H9 (cell line): ENCODE measurements at places on chromosomes 16 and 17. TPM values are rescaled to one million over a fixed set of nuclear protein-coding genes. Genes with fewer than 3 reads are reported as not detected.

The MYH13 gene
- total RNA-seq: not detected in 2 replicates

The CHST6 gene
- total RNA-seq: 20.7 and 20.8 TPM in 2 replicates

The ETV4 gene
- 74.4 and 78.4 TPM in 2 replicates for total RNA-seq

The CCL17 gene
- total RNA-seq: not detected in 2 replicates

The CASKIN1 gene
- total RNA-seq: 7.9 and 9.3 TPM in 2 replicates

DNA sequence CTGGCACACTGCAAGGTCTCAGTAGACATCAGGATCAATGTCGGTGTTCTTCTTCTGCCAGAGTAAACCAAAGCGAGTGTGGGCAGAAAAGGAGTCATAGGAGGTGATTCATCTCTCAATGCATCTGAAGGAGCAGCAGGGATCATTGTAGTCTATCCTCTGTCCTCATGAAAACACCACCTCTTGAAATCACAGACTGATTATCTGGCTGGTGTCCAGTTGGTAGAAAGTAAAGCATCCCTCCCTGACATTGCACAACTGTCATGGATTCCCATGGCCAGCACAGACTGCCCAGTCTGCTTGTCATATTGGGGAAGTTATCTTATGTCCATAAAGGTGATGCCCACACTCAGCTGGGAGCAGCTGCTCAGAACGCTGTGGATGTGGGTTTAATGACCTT lies 74.1 kb downstream of the ABCC12 start:
- no peak for DNase-seq

DNA sequence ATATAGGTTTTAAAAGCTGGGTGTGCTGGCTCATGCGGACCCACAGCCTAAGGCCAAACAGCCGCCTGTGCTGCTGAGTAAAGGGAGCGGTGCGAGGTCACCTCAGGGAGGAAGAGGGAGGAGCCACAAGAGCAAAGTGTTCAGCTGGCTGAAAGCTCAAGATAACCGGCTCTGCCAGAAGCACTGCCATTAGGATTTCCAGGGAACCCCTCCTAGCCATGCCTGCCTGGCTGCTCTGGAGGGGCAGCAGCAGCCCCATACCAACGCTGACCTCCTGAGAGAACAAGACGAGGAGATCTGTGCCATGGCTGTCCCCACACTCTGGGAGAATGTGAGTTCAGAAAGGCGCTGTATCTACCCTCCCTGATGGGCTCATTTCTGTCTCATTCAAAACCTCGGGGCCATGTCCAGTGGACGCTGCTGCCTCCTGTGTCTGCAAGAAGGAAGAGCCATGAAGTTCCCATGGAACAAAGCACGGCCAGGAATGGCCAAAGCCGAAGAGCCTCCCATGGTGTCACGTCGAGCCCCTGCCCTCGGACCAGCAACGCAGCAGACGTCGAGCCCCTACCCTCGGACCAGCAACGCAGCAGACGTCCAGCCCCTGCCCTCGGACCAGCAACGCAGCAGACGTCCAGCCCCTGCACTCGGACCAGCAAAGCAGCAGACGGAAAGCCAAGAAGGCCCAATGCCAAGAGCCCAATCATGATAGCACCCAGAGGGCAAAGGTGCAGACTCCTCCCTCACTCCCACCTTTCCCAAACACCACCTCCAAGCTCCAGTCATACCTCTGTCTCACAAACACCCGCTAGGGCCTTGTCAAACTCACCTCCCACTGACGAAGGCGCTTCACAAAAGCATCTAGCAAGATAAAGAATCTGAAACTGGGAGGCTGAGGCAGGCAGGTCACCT lies 107.0 kb downstream of the ANKRD11 start:
- DNase-seq: peak; percentile 70

DNA sequence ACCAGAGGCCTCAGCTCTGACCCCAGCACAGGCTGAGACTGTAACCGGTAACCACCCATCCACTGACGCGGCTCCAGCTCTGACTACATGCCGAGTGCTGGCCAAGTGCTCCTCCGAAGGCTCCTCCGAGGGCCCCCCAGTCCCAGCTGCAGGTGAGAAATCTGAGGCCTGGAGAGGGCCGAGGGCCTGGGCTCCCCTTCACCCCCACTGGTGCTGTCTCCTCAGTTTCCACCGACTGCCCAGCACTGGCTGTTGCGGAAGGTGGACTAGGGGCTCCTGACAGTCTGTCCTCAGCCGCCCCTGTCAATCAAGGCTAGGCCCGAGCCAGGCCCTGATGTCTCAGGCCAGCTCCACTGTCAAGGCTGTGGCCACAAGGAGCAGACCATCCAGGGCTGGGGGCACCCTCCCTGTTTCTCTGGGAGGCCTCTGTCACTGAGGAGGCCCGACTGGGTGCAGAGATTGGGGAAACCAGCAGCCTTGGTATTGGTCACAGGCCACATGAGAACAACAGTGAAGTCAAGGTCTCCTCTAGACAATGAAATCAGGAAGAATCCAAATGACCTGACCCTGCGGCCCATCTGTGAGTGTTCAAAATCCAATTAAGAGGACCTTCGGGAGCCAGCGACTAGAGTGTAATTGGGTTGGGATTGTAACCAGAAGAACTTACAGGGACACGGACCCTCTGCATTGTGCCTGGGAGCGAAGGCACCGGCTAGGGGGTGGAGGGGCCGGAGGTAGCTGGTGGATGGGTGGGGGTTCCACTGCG lies 5.1 kb downstream of the TMEM235 start:
- DNase-seq: no peak

DNA sequence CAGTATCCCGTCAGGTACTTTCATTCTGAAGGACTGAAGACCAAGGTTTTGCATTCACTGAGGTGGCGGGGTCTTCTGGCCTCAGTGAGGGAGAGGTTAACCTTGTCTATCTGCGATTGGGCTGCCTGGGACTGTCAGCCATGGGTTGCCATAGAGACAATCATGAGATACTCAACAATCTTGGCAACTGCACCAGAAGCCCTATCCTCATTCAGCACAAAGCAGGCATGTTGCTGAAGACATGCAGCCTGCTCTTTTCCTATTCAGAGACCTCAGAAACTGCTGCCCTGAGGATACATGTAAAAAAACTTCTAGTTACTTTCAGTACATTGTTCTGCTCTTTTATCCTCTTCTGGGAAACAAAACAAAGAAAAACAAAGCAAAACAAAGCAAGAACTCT lies 146.3 kb upstream of the PIRT start:
- peak; percentile 4 for DNase-seq

DNA sequence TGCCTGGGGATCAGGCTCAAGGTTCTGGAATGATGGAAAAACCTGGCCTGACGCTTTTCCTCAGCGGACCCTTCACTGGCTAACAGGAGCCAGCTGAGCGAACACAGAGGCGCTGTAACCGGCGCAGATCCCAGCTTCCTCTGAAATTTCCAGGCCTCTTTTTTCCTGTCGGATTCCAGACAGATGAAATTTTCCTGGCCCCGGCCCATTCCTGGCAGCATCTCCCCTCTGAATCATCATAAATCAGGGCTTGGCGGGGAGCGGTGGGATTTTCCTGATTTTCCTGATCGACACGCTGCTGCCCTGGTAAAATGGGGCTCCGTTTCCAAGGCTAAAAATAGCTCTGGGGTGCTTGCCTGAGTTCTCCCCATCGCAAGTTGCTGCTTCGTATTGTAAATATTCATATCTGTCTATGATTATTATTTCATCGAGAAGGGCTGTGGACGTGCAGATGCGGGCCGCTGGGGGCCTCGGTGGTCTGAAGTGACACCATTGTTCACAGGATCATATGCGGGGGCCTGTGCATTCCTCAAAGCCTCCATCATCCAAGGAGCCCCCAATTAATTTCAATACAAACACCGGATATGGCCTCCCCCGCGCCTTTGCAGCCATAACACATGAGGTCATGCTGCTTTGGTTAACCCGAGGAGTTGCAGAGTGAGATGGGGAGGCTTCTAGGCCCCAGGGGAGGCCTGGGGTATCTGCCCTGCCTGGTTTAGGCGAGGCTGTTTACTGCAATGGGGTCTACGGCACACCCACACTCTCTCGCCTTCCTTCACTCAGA lies 45.8 kb upstream of the ETV4 start:
- no peak for DNase-seq

DNA sequence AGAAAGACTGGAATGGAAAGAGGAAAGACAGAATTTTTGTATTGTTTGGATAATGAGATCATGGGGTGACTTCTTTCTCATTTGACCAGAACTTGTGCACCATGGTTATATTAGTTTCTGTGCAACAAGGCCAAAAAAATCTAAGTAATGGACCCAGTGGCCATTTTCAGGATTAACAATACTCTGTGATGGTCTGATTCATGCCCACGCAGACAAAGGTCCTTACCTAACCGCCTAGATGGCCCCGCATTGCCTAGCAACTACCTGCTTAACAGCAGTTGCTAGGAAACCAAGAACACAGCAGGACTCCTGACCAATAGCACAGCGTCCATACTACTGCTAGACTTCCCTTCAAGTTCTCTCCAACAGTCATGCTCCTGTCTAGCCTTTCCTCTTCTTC lies 22.4 kb downstream of the MIS12 start:
- peak; percentile 77 for DNase-seq

DNA sequence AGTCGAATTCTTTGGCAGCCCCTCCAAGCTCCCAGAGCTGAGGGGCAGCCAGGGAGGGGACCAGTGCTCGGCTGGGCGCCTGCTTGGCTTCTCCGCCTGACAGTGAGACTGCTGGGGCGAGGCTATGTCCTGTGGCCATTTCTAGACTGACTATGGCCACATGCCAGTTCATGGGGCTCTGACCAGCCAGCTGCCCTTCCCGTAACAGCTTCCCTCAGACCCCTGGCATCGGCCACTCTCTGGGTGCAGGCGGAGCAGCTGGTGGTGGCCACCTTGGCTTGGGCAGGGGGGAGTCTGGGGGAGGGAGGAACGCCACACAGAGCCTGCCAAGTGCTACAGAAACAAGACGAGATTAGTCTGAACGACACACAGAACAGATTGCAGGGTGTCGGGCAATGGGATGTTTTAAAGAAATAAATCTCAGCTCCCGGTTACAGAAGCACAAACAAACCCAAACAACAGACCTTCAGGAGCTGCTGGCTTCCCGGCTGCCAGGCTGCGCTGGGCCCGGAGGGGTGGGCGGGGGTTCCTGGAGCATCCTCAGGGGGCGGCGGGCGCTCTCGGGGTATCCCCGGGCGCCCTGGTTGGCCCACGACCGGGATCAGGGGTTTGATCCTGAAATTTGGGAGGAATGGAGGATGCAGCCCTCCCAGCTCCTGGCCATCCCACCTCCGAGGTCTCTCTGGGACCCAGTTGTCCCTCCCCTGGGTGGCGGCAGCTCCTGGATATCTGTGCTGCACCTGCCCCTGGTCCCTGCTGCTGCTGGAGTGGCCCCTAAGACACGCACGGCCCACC lies 34.5 kb downstream of the TBC1D16 start:
- DNase-seq: no peak

- peak; percentile 91 for DNase-seq
Observed at GRCh38 chr17:979539-980405, at the start of gene NXN. Gene NXN (minus strand): TSS chr17:979776.

DNA sequence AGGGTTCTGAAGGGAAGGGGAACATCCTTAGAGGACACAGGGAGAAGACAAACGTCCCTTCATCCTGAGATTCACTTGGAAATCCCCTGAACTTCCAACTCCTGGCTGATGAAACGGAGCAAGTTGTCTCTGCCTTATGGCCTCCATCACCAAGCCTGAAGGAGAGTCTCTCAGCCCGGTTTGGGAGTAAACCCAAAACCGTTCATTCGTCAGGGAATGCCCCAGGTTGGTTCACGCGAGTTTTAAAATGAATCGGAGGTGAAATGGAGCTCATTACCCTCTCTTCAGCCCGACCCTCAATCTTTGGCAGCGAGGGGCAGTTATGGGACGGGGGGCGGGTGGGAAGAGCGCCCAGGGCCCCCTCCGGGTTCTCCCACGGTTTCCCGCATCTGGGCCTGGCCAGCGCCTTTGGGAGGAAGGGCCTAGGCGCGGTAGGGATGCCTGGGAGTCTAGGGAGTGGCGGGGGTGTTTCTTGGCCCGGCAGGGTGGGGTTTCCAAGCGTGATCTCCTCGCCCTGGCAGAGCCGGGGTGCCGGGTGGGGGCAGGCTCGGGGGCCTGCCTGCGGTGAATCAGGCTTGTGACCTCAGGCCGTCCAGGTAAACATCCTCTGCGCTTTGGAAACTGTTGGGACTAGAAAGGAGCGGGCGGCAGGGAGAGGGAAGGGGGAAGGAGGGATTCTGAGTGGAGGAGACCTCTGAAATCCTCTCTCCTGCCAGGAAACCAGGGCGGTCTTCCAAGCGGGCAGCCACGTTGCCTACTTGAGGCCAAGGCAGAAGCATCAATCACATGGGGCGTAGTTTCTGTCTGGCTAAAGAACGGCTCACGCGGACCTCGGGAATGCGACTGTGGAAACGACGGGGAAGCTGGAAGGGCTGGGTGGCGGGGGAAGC lies 24.1 kb upstream of the HOXB13 start:
- DNase-seq: peak; percentile 47

DNA sequence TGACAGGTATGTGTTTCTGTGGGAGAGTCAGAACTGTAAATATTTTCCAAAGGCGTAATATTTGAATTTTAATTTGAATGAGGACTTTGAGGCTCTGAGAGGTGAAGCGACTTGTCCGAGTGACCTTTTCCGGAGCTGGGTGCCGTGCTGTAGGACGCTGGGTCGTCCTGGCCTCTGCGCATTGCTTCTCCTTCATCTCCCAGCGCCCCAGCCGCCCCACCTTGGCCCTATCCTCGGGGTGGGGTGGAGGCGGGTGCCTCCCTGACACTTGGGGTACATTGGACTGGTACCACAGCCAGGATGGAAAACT lies 147.8 kb downstream of the SPECC1 start:
- DNase-seq: no peak
